ENCODE measurements at places on chromosomes 7 and 10.
A peak's percentile ranks its signal among the peaks of the same experiment; 100 is the strongest.

- no peak for DNase-seq
These were observed 288.1 kb downstream of the PARD3 start for GRCh38 chr10:34526758-34527730.

- no peak for DNase-seq
These were observed 132.6 kb downstream of the VPS50 start for GRCh38 chr7:93364806-93365205.

DNA sequence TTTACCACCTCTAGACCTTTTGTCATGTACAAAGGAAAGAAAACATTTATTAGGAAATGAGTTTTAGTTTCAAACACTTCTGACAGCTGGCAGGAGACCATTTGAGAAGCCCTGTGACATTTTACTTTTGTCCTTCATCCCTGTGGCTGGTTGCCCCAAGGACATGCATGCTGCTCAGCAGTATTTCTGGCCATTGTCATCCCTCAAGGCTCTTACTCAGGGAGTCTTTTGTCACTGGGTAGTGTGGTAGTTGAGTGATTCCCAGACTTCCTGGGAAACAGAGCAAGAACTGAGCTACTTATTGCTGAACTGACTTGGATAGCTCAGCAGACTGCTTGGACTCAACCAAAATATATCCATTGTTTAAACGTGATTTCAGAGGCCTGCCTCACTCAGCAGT lies 142.8 kb downstream of the LRRC4 start:
- no peak for DNase-seq

GRCh38 chr10:51666456-51666855 lies 32.9 kb downstream of the CSTF2T start:
- no peak for DNase-seq

DNA sequence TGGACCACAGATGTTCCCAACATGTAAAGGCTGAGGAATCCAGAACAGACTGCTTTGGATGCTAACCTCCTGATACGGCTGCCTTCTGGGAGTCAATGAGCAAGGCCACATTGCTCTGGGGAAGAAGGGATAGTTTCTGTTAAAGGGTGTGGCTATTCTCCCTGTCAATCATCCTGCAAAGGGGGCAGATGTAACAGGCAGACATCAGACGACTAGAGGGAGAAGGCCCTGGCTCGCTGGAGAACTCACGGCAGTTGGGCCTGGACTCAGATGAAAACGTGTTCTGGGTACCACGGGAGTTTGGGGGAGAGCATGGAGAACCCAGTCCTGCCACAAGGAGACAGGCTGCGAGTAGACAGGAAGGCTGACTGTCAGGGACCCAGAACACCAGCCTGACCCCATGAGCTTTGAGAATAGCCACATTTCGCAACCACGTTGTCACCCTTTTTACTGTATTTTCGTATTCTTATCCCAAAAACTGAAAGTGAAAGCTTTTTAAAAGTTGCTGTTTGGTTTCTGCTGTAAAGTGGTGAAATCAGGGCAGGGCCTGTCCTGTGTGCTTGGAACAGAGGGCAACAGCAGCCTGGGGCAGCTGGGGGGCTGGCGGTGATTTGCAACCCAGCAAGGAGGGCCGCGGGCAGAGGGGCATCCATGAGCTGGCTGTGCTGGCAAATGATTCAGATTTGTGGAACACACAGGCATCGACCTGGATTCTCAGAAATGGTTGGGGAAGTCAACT lies 95.3 kb downstream of the MYOF start:
- no peak for DNase-seq

DNA sequence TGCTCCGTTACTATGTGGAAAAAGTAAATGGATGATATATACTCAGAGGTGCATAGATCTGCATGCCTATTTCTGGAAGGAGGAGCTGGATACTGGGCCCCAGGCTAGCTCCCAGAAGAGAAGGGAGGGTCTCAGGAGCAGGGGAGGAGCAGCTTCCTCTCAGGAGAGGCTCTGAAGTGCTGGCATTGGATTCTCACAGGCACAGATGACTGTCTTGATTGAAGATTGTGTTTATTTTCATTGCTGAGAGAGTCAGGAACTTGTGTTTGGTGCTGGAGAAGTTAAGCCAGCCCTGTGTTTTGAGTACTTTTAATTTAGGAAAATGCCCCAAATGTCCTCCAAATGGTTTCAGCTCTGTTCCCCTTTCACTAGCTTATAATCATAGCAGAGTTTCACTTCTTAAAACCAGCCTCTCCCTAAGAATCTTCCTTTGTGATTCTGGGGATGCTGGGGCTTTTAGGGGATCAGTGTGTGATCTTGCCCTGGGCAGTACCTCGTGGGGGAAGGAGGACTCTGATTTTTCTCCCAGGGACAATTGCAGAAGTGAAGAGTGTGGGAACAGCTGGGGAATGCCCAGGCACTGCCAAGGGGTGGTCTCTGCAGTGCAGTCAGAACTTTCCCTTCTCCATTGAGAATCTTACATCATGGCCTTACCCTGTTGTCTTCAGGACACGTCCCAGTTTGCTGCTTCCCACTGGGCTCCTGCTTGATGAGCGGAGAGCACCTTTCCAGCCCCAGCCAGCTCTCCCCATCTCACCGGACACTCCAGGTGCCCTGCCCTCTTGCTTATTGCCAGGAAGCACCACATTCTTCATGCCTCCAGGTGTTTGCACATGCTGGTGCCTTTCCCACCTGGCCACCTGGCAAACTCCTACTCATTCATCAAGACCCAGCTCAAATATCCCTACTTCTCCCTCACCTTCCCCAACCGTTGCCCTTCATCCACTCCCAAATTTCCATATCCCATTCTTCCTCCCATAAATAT lies 102.8 kb downstream of the ARHGAP22 start:
- DNase-seq: peak; percentile 13

GRCh38 chr7:103141753-103142404 lies 7.0 kb downstream of the NAPEPLD start:
- DNase-seq: no peak

- no peak for DNase-seq
These were observed 214.0 kb upstream of the PRPS1L1 start for GRCh38 chr7:18241543-18242231.

DNA sequence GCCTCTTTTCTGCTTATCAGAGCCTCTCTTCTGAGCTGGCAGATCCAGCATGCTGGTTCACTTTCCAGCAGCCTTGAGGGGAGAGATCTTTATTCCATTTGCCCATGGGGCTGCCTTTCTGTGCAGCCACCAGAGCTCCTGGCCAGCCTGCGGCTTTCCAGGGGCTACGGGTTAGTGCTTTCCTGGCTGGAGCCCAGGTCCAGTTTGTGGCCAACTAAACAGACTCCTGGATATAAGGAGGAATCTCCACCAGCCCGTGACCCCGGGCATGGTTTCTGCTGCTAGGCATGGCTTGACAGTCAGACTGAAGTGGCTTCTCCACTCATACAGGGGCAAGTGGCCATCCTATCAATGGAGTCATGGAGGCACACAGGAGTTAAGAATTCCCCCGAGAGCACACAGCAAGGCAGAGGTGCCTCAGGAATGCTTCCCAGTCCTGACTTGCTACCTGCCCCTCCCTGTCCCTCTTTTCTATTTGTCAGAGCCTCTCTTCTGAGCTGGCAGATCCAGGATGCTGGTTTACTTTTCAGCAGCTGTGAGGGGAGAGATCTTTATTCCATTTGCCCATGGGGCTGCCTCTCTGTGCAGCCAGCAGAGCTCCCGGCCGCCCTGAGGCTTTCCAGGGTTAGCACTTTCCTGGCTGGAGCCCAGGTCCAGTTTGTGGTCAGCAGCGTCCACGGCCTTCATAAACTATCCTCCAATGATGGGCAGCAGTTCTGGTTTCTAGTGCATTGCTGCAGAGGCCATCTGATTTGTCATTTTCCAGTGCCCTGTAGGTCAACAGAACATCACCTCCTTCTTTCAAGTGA lies 35.9 kb downstream of the TSPAN15 start:
- no peak for DNase-seq

DNA sequence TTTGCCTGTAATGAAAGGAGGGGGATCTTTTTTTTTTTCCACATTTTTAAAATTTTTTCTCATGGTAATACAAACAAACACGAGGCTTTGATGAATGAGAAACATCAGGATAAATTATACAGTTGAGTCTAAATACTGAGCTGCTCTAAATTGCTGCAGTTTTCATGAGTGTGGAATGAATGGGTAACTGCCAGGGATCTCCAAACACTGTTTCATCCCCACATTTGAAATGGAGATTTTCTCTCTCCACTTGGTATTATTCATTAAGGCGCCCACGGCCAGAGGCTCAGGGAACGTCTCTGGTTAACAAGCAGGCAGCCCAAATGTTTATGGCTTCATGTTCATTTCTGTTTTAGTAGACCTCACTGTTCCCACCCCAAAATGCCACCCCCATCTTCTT lies 717.1 kb downstream of the GRID1 start:
- DNase-seq: no peak

GRCh38 chr7:70178787-70179186 lies 580.5 kb downstream of the AUTS2 start:
- no peak for DNase-seq

DNA sequence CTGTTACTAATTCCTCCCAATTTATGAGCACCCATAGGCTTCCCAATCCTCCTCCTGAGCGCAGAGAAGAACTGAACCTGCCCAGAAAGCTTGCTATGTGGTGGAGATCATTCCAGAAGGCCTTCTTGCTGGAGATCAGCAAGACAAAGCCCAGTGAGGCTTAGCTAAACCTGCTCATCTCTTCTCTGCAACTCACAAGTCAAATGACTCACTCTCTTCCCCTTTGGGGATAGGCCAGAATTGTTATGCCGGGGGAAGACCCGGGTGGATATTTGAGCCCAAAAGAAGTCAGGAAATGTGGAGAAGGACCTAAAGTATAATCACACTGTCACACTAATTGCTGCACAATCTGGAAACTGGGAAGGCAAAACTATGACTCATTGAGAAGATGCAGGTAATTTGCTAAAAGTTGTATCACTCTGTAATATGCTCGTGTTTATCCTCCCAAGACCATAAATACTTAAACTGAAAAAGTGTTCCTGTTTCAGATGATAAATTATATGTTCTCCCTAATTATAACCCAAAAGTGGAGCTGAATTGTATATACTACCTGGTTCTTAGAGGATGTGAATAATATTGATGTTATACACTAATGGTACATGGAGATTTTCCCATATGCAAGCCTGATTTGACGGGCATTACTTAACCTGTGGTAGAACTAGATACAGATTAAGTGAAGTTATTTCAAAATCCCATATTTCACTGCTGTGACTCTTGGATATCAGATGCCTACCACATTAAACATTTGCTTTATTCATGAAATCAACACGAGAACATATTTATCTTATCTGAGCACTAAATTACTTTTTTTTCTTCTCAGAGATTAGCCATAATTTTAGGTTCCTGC lies 6.4 kb downstream of the NEBL start:
- no peak for DNase-seq

DNA sequence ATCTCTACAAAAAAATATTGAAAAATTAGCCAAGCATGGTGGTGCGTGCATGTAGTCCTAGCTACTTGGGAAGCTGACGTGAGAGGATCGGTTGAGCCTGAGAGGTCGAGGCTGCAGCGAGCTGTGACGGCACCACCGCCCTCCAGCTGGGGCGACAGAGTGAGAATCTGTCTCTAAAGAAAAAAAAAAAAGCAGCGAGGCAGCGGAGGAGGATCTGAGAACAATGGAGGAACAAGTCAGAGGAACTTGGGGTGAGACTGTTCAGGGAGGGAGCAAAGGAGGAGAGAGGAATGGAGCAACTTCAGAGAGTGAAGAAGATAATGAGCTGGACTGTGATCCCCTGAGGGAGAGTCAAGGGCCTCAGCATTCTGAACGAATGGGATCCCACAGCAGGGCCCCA lies 85.4 kb downstream of the MKX start:
- no peak for DNase-seq

DNA sequence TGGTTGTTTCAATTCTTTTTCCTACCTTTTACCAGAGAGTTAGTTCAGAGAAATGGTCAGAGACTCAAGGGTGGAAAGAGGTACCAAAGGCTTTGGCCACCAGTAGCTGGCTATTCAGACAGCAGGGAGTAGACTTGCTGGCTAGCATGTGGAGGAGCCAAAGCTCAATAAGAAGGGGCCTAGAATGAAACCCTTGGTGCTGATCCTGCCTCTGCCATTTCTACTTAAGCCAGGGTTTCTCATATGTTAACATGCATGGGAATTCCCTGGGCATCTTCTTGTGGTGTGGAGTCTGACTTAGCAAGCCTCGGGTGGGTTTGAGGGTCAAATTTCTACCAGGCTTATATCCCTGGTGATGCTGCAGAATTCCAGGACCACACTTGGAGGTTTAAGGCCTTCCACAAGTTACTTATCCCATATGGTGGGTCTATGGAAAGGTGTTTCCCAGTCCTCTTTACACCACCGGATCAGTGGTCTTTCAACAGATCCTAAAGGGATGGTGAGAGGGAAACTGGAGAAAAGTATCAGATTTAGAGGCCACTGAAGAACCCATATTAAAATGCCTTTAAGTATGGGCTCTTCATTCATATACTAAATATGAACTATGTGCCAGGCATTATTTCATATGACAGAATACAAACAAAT lies 3.2 kb downstream of the IL6 start:
- no peak for DNase-seq

DNA sequence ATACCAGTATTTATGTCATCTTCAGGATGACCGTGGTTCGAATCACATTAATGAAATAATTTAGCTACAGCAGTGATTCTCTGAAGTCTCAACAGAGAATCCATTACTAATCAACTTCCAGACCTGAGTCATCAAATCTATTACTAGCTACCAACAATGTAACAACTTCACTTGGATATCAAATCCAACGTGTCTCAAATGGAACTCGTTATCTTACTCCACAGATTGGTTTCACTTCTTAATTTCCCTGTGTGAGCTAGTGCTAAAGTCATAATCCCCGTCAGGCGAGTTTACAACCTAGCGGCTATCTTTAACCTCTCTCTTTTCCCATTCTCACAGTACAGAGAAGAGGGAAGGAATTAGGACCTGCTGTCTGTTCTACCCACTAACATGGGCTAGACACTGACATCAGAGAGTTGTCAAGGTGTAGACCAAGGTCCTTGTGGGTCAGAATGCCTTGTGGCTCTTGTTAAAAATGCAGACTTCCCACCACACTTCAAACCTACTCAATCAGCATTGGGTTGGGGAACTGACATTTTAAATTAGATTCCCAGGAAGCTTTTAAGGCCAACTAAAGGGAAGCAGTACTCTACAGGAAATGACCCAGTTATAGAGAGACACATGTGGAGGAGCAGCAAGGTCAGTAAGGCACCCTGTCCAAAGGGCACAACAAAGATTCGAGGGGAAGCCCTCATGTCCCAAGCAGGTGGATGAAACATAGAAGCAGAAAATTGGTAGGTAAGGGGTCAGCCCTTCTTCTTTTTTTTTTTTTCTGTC lies 57.3 kb upstream of the GSAP start:
- no peak for DNase-seq
